ENCODE measurements at places on chromosomes 4 and X. TPM values are rescaled to one million over a fixed set of nuclear protein-coding genes. Genes with fewer than 3 reads are reported as not detected.

DNA sequence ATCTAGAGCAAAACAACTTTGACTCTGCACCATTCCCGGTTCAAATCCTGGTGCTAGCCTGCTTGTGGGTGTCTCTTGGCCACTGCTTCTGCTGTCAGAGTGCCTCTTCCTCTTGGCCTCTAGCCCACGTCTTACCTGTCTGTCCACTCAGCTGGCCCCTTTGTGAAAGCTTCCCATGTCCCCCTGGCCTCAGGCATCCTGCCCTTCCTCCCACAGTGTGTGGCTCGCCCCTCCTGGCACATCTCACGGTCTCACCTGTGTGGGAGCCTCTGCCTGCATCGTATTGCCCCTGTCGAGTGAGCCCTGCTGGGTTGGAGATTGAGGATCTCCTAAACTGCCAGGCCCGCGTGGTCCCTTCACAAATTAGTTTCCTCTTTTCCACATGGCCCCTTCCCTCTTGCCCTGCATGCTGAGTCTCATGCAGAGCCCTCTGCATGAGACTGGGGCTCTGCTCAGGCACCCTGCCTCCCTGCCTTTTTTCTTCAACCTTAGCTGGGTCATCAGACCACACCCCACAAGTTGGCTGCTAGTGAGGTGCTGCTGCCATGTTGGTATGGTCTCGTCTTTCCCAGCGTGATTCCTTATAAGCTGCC, 53.7 kb upstream of the TADA2B start:
- DNase-seq: no peak

The NXF2 gene
- total RNA-seq: not detected

The GLUD2 gene
- total RNA-seq: 1.1 TPM

The ADH4 gene
- not detected for total RNA-seq

The STARD8 gene
- 46.4 TPM for total RNA-seq

DNA sequence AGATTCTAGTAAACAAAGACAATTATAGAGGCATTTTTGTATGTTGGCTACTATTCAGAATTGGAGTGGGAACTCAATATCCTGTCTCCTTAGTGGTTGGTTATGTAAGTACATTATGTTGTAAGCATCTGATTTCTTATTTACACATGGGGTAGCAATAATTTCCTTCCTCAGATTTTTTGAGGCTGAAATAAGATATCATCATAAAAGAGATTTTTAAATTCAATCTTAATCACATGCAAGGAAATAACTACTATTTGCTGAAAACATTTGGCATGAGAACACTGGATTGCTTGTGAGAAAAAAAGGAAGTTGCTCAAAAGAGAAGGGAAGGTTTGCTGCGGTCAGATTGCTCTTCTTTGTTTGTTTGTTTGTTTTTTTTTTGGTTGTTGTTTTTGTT, 437.7 kb upstream of the HS3ST1 start:
- no peak for DNase-seq

DNA sequence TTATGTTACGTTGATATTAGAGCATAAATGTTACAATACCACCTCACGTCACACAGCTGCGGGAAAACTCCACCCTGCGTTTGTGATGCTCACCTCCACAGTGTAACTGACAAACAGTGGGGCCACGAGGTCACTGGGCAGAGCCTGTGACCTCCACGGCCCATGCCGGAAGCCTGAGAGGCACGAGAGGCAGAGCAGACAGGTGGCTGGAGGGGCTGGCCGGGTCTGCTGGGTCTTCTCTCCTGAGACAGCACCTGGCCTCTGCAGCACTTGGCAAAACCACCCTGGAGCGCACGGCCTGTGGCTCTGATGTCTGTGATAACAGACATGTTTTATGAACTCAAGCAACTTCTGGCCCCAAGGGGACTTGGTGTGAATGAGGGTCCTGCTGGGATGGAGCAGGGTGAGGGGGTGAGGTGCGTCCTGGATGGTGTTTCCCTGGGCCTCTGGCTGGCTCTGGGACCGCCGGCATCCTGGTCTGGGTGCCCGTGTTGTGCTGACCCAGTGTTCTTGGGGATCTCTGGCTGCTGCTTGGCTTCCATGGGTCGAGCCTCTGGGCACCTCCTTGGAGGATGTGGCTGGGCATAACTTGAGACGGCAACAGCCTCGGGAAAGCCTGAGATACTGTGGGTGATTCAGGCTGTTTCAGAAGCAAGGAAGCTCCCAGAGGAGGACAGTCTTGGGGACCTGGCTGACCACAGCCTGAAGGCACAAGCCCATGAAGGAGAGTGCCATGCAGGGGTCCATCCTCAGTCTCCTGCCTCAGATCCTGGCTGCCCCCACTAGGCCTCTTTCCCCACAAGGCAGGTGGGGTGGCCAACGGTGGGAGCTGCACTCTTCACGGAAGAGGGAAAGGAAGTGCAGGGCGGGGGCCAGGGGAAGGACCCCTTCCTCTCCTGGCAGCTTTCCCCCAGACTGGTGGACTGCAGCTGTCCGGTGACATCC, 19.7 kb downstream of the RNF212 start:
- no peak for DNase-seq

- no peak for DNase-seq
Measured at GRCh38 chr4:38268108-38268820, 308.1 kb downstream of the PTTG2 start.

DNA sequence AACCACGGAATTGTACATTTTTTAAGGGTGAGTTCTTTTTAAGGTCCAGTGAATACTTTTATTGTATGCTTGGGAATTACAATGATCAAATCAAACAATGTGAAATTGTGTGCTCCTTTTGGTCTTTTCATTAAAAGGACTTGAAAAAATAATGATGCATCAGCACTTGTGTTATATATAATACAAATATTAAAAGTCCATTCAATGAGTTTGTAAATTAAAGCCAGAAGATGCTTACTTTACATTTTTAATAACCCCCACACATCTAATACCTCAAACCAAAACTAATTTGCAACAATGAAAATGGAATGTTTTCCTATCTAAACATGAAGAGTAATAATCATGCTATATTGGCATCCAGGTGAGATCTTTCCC, 369.8 kb upstream of the LCORL start:
- DNase-seq: no peak

DNA sequence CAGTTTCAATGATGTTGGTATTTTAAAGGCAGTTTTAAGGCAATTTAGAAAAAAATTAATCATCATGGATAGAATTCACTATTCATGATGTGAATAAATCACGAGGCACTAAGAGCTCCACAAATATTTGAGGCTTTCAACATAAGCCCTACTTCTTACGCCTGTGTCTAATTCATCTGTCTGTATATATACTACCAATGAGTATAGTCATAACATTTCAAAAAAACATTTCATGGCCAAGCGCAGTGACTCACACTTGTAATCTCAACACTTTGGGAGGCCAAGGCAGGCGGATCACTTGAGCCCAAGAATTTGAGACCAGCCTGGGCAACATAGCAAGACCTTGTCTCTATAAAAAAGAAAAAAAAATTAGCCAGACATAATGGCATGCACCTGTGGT, 56.5 kb downstream of the FBXL5 start:
- DNase-seq: no peak

- DNase-seq: no peak
Measured at GRCh38 chr4:112532267-112532666, 16.3 kb upstream of the NEUROG2 start.

DNA sequence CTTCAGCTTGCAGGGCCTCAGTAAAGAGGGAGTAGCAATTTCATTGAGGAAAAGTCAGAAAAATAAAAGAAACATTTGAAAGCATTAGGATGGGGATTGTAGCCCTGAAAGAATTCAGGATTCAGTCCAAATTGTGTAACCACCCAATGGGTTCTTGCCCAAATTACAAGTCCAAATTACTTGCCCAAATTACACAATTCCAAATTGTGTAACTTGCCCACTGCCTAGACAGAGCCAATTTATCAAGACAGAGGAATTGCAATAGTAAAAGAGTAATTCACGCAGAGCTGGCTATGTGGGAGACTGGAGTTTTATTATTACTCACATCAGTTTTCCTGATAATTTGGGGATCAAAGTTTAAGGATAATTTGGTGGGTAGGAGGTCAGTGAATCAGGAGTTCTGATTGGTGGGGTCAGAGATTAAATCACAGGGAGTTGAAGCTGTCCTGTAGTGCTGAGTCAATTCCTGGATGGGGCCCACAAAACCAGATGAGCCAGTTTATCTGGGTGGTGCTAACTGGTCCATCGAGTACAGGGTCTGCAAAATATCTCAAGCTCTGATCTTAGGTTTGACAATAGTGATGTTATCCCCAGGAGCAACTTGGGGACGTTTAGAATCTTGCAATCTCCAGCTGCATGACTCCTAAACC, 18.1 kb upstream of the PAGE5 start:
- no peak for DNase-seq

- peak; percentile 37 for DNase-seq
Measured at GRCh38 chr4:183747931-183748670, 89.0 kb downstream of the TRAPPC11 start.

DNA sequence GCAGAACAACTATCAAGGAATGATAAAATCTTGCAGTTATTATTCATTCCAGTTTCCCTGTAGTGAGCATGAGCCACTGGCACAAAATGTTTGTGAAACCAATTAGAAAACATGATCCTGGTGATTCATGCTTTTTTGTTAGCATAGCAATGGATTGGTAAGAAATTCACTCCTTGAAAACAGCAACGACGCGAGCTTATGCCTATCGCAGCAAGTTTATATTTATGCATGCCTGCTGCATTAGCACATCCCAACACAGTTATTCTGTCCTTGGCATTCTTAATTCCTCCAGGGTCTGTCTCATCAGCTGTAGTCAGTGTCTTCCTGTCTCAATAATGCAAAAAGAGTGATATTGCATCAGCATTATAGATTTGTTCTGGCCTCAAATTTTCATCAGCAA, 975.9 kb downstream of the STIM2 start:
- no peak for DNase-seq

DNA sequence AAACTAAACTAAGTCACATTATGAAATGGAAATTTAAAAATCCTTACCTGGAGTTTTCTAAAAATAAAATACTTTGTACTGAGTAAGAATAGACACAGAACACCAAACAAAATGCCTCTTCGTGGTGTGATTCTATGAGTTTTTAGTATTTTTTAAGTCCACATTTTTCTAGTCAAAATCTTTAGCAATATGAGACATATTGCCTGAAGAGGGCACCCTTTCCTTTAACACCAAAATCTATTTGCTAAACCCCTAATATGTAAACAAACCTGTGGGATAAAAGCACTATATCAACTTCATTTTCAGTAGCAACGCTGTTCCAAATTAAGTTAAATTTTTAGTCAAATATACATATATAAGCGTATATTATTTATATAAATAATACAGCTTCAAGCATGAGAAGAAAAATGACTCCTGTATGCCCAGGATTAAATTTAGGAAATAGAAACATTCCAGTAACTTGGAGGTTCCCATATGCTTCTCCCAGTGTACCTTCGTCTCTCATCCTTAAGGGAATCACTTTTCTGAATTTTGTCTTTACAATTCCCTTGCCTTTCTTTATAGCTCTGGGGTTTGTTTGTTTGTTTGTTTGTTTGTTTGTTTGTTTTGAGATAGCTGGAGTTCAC, 23.0 kb upstream of the PGM2 start:
- peak; percentile 77 for DNase-seq

The IGFBP7 gene
- 2,129 TPM for total RNA-seq

DNA sequence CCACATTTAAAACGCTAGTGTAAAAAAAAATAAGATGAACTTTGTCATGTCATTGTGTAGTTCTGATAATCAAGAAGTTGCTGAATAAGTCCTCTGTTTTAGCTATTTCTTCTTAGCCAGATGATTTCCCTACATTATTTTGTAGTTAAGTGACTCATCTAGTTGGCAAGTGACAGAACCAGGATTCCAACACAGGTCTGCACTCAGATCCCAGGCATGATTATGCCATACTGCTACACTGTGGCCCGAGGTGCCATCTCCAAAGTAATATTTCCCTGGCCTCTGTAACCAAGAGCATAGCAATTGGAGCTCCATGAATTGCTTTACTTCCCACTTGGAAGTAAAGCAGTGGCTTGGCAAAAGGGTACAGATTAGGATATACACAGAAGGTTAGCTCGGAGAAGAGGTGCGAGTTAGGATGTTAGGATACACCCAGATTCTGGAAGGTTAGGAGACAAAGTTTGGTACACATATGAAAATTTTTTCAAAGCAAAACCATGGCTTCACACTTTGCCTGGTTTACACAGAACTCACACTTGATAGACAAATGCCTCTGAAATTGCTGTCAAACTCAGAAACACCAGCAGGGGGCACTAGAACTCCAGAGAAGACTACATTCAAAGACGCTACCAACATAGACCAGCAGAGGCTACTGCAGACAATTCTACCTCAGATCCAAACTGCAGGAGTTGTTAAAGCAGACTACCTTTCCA, 41.4 kb downstream of the SRPX2 start:
- peak; percentile 88 for DNase-seq

DNA sequence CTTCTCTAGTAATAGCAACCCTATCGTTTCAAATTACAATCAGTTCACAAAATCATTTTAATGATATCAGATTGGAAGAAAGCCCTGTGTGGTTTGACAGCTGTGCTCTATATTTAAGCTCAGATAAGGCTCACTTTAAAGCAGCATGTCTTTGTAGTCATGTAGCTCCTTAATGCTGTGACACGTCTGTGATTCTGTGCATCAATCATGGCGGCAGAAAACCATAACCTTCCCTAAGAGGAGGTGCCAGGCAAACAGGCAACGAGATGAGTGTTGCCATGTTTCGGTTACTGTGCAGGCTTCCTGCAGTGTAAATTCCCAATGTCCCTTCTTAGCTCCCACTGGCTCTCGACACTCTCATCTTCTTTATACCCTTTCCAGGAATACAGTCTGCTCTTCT, 212.7 kb downstream of the GRID2 start:
- no peak for DNase-seq

The KDR gene
- total RNA-seq: 321 TPM

DNA sequence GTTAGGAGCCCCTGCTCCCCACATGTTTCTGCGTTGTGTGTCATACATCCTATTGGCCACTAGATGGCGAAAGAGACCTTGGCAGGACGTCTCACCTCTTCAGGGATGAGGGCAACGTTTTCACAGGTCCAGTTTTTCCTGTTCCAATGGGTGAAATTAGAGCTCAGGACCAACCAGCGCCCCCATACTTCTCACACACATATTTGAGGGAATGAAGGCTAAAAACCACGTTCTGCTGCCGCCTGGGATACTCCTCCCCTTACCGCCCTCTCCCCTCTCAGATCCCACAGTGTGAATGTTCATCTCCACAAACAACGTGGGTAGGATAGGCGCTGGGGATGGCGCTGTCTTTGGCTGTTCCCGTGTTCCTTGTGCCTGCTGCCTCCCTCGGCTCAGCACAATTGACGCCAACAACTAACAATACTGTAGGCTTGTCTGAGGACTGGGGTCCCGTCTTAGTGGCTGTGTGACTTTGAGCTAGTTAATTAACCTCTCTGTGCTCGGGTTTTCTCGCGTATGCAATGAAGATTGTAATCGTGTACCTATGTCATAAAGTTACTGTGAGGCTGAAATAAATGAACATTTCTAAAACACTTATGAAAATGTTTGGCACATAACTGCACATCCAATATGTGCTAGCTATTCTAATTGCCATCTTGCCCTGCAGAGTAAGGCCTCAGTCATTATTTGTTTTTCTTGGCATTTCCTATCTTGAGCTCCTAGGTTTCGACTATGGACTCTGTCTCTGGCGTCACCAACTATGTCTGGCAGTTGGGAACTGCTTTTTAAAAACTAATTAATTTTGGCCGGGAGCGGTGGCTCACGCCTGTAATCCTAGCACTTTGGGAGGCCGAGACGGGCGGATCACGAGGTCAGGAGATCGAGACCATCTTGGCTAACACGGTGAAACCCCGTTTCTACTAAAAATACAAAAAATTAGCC, 181.3 kb upstream of the STK26 start:
- peak; percentile 67 for DNase-seq

The SAGE1 gene
- total RNA-seq: not detected
